ENCODE measurements at places on chromosomes 1 and 21.

DNA sequence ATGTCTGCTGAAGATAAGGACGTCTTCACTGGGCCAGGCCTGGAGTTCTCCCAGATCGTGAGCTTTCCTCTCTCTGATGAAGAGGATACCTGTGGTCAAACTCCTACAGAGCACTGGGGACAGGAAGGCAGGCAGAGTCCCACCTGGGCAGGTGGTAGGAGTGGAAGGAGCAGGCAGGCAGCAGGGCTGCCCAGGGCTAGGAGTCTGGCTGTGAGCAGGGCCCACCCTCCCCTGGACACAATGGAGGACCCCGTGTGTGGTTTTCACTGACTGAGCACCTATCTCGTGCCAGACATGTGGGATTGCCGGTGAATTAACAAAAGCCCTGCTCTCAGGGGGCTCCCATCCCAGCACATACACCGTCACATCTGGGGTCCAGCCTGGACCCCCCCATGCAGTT, 4.9 kb upstream of the SAMD11 start:
- DNase-seq, result no peak

GRCh38 chr1:51648180-51649109, 31.6 kb downstream of the OSBPL9 start:
- DNase-seq, result no peak

DNA sequence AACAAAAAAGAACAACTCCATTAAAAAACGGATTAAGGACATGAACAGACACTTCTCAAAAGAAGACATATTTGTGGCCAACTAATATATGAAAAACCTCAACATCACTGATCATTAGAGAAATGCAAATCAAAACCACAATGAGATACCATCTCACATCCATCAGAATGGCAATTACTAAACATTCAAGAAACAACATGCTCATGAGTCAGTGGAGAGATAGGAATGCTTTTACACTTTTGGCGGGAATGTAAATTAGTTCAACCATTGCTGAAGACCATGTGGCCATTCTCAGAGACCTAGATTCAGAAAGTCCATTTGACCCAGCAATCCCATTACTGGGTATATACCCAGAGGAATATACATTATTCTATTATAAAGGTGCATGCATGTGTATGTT, 1442.6 kb upstream of the B3GALT2 start:
- no peak for DNase-seq

- DNase-seq, result no peak
Measured at GRCh38 chr1:207863893-207864535, 46.9 kb downstream of the CD34 start.

- no peak for DNase-seq
Measured at GRCh38 chr1:47325528-47325927, 8.1 kb upstream of the CMPK1 start.

DNA sequence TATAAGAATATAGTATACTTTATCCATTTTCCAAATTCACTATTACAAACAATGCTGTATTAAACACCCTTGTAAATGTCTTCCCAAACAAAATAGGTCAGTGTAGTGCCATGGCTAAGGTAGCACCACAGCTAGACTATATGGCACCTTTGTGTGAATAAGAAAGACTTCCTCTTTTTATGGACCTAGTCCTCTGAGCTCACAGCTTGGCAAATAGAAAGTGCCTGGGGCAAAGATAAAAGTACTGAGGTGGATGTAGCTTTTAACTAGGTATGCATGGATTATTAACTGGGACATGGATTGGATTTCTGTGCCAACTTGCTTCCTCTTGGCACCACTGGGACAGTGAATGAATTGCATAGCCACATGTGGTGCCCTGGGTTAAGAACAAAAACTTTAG, 25.0 kb downstream of the HRNR start:
- no peak for DNase-seq

- DNase-seq, result no peak
Measured at GRCh38 chr1:152817309-152817708, 5.5 kb downstream of the LCE1B start.

DNA sequence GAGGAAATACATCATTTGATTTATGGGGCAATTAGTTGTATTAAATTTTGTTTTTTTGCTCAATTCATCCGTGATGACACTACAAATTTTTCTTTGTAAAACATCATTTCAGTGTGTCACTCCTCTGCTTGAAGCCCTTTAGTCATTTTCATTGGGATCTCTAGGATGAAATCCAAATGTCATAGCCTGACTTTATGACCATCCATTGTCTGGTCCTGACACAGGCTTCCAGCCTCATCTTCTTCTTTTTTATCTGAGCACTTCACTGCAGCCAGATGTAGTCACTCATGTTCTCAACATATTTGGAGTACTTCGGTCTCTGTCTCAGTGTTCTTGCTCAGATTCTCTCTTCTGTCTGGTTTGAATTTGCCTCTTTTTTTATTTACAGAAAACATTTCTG, 173.1 kb downstream of the HMCN1 start:
- DNase-seq, result no peak

GRCh38 chr1:6614019-6614928, 743 bp downstream of the PHF13 start:
- no peak for DNase-seq
